ENCODE measurements at places on chromosomes 2 and 18.
A peak's percentile ranks its signal among the peaks of the same experiment; 100 is the strongest.

GRCh38 chr2:209806318-209806717 lies 34.7 kb downstream of the UNC80 start:
- DNase-seq = no peak

GRCh38 chr2:71555798-71556454 lies 102.6 kb downstream of the DYSF start:
- DNase-seq = no peak

- peak; percentile 19 for DNase-seq
These were observed 10.9 kb downstream of the INPP4A start for GRCh38 chr2:98455494-98455976.

DNA sequence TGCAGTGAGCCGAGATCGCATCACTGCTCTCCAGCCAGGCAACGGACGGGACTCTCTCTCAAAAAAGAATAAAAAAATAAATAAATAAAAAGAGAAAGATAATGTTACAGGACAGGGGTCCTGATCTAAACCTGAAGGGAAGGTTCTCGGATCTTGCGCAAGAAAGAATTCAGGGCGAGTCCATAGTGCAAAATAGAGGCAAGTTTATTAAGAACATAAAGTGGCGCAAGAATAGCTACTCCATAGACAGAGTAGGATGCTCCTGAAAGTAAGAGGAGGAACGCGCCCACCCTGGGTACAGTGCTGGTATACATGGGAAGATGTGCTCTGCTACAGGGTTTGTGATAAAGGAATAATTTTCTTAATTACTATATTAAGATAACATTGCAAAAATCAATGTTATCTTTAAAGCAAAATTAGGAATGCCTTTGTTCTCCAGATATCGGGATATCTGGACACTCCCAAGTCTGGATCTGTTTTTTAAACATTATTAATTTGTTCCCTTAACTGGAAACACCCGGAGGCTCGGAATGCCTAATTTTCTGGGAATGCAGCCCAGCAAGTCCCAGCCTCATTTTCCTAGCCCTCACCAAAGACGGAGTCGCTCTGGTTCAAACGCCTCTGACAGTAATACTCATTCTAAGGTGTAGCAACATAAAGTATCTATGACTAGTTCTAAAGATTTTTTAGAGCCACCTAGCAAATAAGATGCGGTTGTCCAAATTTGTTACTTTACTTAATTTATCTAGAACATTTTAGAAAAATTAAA lies 38.8 kb downstream of the ACSL3 start:
- no peak for DNase-seq

GRCh38 chr2:112183327-112184025 lies 45.3 kb downstream of the FBLN7 start:
- DNase-seq = no peak

DNA sequence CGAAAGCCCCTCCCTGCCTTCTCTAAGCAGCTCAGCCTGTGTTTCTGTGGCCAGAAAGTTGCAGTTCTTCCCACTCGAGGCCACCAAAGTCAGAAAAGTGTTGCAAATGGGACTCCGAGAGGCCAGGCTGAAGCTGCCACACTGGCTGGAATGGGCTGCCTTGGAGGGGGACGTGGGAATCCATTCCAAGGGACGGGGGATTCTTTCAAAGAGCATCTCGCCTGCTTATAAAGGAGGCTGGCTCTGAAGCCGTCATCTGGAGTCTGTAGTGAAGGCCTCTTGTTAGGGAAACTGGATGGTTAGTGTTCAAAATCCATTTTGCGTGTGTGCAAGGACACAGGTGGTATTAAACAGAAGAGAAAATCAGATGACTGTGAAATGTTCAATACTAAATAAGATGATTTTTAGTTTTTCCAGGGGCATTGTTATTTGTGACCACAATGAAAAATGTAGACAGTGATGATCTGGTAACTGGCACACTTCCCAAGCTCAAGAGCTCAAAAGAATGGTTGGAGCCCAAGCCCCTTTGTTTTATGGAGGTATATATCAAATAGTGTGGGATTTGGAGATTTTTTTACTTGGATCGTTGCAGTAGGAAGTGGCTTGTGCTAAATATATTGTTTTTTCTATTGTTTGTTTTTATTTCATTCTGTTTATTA lies 782 bp downstream of the FAM228B start:
- DNase-seq = no peak

- no peak for DNase-seq
These were observed 778 bp upstream of the INPP1 start for GRCh38 chr2:190342611-190343010.

Data from stimulated activated naive CD4-positive, alpha-beta T cell treated with Interleukin-2 at 50 U/mL for 16 hours (primary cell).